ENCODE measurements at places on chromosomes 13 and 19.

DNA sequence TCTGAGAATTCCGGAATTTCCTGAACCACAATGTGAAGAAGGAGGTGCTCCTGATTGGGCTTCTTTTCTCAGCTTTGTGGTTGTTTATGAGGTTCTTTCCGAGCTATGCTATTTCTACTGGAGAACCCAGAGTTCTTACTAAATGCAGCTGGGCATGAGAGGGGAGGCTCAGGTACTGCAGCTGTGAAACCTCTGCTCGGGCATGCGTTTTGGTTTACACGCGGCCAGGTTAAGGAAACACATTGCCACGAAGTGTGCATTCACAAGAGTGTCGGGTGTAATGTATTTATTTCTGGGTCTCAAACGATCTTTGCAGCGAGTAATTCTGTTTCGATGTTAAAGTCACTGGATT, 661 bp upstream of the MIR17HG start:
- DNase-seq = peak; percentile 8

GRCh38 chr19:40321076-40321475, 27.1 kb downstream of the C19orf47 start:
- no peak for DNase-seq

DNA sequence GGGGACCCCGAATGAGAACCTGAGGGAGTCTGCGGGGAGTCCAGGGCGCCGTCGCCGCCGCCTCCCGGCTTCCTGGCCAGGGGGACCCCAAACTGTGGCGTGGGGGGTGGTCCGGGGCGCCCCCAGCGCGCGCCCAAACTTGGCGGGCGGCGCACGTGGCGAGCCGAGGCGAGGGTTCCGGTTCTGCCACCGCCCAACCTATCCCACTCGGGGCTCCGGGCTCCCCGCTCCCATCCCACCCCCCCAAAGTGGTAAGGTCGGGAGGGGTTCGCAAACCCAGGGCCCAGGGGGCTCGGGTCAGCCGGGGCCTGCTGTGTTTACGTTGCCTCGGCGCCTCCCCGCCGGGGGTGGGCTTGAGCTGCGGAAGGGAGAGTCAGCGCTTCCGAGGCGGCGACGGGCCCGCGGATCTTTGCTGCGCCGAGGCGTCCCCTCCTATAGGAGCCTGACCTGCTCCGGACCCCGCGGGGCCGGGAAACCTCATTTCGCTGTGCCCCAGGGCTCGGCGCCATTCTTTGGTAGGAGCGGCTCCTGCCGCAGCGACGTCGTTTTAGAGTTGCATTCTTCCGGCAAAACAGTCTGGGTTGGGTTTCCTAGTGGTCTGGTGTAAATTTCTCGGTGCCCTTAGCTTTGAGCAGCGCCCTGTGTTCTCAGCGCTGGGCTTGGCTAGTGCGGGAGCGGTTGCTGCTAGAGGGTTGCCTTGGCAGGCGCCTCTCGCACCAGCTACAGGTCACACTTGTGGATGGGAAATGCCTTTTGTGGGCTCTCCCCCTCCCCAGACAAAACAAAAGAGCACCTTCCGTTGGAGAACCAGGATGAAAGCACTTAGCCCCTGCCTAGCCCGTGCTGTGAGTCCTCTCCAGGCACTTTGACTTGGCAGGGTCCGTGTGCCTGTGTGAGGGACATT, 1.2 kb downstream of the DAZAP1 start:
- peak; percentile 68 for DNase-seq

DNA sequence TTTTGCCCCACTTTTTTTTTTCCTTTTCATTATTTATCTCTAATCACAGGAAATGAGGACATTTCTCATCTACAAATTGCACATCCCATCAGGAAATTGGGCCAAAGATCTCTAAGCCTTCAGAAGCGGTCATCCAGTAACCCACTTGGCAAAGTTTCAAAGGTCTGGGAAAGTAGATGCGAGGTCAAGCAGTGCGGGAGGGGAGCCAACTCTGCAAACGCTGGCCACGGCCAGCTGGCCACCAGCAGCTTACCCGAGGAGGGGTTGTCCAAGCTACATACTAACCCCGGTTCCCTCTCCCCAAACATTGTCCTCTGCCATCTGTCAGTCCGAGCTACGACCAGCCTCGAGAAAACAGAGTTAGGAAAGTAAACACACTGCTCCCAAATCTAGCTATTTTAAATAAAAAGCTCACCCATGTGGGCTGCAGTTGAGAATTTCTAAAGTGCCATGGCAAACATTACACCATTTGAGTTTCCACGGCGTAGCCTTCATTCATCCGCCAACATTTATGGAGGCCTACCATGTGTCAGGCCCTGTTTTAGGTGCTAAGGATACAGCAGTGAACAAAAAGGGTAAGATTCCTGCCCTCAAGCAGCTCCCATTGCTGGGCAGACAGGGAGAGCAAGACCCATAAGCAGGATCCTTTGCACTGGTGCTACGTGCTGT, 11.5 kb downstream of the FFAR2 start:
- DNase-seq = peak; percentile 41

GRCh38 chr13:45185286-45185685, 15.6 kb downstream of the KCTD4 start:
- no peak for DNase-seq

- no peak for DNase-seq
Measured at GRCh38 chr13:36795463-36795862, 23.6 kb upstream of the RFXAP start.

- DNase-seq = no peak
Measured at GRCh38 chr13:93769607-93770006, 543.0 kb downstream of the GPC6 start.

DNA sequence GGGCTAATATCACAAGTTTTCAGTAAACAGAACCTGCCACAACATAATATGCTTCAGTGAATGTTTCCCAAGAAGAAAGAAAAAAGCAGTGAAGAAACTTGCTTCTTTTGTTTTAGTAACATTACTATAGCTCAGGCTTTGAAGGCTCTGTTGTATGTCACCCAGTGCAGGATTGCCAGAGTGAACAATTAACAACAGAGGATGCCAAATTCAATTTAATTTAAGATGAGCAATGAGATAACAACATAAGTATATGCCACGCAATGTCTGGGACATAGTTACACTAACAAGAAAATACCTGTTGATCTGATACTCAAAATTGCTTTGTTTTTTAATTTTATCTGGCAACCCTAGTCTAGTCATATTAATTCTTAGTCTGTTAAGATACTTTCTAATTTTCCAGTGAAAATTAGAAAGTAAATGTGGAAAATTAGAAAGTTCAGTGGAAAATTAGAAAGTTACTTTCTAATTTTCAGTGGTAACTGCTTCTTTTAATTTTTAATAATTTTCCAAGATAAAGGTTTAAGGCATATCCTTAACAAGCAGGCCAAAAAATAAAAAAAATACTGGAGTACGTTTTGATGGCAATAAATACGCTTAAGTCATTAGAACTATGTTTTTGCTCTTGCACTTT, 336.3 kb downstream of the SLITRK6 start:
- DNase-seq = no peak

DNA sequence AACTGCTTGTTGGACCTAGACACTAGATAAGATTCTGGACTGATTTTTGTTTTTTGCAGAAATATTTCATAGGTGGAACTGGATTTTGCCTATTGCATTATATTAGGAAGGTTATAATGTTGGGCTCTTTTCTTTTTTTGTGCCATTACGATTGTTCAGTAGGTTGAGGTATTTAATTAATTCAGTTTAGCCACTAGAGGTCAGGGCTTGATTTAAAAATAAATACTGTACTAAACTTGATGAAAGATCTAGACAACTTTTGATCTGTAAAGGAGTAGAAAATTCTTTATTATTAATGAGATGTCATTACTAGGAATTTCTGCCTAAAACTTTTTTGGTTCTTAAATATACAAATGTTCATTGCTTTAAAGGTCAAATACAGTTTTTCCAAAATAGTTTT, 15.2 kb upstream of the SUPT20H start:
- no peak for DNase-seq

GRCh38 chr19:32165750-32166149, 179.7 kb upstream of the ZNF507 start:
- DNase-seq = no peak

DNA sequence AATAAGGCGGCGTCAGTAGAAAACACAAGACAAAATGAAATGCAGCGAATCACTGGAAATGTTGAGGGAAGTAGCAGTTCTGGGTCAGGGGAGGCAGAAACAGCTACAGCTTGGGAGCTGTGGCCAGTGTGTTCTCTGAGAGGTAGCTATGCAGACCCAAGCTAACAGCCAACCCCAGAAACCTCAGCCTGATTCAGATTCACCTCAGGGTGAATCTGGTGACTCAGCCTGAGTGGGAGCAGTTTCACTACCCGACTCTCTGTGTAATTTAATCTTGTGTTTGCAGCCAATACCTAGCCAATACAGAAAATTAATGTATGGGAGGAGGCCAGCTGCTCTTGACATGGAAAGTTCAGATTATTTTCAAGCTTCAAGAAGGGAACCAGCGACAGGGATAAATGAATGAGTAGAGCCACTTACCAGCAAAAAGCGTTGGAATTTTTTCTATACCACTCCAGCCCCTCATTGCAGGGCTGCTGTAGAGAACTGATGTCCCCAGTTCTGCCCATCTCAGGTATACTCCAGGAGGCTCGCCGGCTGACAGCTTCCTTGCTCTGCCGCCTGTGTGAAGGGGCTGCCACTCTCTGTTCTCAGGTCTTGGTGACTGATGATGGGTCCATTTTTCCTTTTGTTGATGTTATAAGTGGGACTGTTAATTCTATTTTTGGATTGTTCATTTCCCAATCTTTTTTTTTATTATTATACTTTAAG, 8.9 kb downstream of the IGFL3 start:
- DNase-seq = no peak

DNA sequence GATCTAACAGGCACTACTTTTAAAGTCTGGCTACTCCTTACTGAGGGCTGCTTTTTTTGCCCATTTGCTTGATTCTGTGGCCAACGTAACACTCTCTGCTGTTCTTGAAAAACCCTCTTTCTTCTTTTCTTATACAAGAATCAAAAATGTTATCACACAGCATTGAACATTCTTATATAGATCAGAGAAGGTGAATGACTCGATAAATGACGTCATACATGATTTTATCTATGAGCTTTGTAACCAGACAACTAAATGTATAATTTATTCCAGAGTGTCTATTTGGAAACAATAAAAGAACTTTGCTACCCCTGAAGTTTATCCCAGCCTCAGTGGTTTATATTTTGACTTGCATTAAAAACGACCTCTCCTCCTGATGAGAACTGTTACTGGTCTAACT, 12.4 kb downstream of the RFX2 start:
- no peak for DNase-seq

DNA sequence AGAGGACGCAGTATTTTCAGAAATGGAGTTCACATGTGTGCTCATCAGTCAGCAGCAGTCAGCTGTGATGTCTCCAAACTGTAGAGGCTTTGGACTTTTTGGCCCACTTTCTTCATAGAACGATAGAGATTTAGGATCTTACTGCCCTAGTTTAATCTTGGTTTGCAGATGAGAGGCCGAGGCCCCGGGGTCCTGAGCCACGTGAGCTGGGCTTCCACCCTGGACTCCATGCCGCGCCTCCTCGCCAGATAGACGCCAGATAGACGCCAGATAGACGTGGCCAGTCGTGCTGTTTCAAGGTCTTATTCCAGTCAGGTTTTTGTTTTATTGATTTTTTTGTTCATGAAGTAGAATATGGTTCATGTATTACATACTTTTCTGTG, 11.7 kb upstream of the MCF2L start:
- no peak for DNase-seq

- no peak for DNase-seq
Measured at GRCh38 chr13:110132225-110132982, 174.6 kb downstream of the COL4A1 start.

GRCh38 chr13:76223999-76224398, 587.9 kb downstream of the LMO7 start:
- DNase-seq = no peak

- DNase-seq = no peak
Measured at GRCh38 chr19:18648973-18649315, 12.1 kb downstream of the KLHL26 start.

DNA sequence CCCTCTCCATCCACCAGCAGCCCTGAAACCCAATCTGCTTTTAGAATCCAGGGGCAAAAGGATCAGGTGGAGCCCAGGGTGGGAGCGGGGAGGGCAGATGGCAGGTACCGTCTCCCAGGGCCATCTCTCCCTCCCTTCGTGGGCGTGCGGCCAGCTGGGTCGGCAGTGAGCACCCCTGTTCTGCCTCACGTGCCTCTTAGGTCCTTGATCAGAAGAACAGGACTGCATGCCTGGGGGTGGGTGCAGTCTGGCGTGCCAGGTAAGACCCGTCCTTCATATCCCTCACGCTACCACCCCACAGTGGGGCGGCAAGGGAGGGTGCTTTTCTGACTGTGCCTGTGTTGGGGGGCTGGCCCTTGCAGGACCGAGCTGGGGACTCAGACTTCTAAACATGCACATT, 2.0 kb downstream of the SLC8A2 start:
- no peak for DNase-seq

GRCh38 chr13:26026211-26026610, 25.6 kb downstream of the SHISA2 start:
- DNase-seq = no peak

DNA sequence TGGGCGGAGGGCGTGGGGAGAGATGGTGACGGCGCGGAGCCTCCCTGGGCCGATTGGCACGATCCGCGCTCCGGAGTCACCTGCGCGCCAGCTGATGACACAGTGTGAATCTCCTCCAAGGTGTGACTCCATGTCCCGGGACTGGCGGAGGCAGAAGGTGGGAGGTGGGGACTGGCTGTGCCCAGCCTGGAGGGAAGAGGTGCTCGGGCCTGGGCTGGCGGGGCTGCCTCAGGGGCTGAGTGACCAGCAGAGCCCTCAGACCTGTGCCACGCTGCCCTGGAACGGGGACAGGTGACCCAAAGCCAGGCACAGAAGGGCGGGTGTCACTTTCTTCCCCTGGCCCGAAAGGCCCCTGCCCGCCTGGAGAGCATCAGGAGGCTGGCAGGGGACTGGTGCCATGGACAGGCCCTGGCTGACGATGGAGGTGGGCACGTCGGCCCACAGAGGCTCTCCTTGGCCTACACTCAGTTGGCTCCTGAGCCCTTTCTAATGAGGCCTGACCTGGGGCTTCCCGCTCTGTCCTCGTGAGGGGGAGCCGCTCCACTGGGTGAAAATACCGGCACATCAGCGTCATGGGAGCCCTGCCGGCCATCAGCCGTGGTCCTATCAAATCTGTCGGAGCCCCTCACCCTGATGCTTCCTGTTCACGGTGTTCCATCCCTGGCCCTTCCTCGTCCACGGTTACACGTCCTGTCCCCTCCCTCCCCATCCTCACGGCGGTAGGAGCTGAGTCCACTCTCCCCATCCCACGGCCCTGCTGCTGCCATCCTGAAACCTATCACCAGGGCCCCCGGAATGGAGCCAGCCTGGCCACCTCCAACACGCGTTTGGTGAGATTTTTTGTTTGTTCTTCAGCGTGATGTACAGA, 75.6 kb downstream of the SPACA7 start:
- DNase-seq = no peak

DNA sequence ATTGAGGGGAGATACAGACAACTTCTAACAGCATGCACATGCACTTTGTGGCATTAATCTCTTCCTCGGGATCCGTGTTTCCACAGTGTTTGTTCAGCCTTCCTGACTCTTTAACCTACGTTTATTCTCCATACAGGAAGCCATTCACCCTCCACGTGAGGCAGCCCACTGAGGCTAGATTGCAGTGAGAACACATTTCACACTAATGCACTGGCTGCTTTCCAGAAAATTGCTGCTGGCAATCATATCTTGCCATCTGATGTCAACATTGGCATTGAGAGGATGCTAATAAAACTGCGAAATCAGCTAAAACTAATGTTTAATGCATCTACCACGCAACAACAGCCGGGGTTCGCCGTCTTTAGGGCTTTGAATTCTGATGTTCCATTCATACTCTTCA, 30.0 kb downstream of the DCLK1 start:
- DNase-seq = no peak

GRCh38 chr19:42184401-42184861, 33.0 kb downstream of the DEDD2 start:
- peak; percentile 76 for DNase-seq

GRCh38 chr13:113155201-113155600, 3.2 kb upstream of the PROZ start:
- DNase-seq = no peak
